Type B pancreatic cell (in vitro differentiated cells): ENCODE measurements at places on chromosomes 3 and 15.

- H3K27ac ChIP-seq = no peak overlapping the region
- peaks cover 3% of the 10 kb centered on the region for H3K27me3 ChIP-seq
Measured at GRCh38 chr3:37725842-37726241, 135.8 kb upstream of the CTDSPL start.

DNA sequence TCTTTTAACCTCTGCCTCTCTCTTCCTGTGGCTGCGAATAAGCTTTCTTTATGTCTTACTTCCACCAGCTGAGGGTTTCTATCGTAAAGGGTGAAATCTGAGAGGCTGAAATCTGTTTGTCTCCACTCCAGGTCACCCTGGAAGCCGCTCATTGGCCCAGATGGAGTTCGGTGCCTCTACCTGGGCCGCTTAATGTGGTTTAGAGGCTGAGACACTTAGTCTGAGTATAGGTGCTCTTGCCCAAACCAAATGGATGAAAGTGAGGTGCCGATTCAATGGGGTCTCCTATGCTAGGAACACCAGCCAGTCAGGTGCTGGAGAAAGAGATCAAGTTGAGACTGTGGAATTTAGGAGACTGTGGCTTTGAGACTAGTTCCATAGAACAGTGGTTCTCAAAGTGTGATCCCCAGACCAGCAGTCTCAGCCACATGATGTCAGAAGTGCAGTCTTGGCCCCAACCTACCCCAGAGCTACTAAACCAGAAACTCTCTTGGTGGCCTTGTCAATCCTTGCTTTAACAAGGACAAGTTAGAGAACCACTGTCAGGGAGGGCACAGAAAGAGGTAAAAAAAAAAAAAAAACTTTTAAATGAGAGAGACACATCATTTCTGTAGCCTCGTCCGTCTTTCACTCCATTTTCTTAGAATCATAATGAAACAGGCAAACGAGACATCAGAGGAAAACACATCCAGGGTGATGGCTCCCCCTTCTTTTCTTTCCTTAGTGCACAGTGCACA lies 54.9 kb upstream of the CCR2 start:
- no peak overlapping the region for H3K4me3 ChIP-seq
- no peak overlapping the region for H3K27ac ChIP-seq
- no peak for DNase-seq
- no peaks in the 10 kb centered on the region for H3K4me1 ChIP-seq

GRCh38 chr15:97708252-97708651 lies 252.3 kb upstream of the ARRDC4 start:
- no peaks in the 10 kb centered on the region for H3K4me1 ChIP-seq
- no peak for DNase-seq
- H3K27ac ChIP-seq = no peak overlapping the region
- H3K27me3 ChIP-seq = no peaks in the 10 kb centered on the region
- H3K4me3 ChIP-seq = no peak overlapping the region
- H3K36me3 ChIP-seq = no peaks in the 10 kb centered on the region

GRCh38 chr15:34436126-34436955 lies 1.3 kb downstream of the GOLGA8A start:
- peaks cover 11% of the 10 kb centered on the region for H3K4me1 ChIP-seq
- H3K27ac ChIP-seq = no peak overlapping the region

GRCh38 chr3:42229942-42230688 lies 35.9 kb downstream of the CCK start:
- DNase-seq = no peak
- no peaks in the 10 kb centered on the region for H3K4me1 ChIP-seq
- peaks cover 11% of the 10 kb centered on the region for H3K27me3 ChIP-seq

DNA sequence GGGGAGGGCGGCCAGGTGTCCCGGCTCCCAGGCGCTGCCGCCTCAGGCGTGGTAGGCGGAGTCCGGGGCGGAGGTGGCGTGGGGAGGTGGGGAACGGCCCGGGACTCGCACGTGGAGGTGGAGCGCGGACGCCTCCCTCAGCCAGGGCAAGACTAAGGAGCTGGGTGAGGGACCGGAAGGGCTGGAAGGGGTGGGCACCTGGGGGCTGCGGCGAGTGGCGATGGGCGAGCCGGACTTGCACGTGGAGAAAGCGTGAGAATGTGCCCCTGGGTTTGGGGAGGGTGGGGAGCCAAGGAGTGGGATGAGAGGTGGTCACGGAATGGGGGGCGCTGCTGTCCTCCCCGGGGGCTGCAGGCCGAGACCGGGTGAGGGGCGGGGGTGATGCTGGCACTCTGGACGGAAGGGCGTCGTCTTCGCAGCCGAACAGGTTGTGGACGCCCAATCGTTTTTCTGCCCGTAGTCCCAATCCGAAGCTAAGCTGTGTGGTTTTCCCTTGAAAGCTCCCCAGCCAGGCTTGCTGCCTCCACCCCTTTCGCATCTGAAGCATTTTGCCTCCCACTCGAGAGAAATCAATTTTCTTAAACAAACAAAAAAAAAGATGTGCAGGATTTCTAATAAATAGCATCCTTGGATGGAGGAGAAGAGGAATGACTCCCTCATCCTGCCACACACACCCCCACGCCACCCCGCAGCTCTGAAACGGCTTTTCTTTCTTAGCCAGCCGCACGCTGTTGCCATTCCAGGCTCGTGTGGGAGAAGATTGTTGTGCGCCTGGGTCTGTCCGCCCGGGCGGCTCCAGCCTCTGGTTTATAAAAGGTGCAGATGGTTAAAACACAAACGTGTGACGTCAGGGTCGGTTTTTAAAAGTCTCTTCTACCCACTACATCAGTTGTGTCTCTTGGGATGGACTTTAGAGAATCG lies 62.5 kb upstream of the ANKRD28 start:
- H3K36me3 ChIP-seq = peaks cover 14% of the 10 kb centered on the region
- H3K27ac ChIP-seq = peak overlapping the region; percentile 54
- peak overlapping the region; percentile 95 for H3K4me3 ChIP-seq
- peak; percentile 79 for DNase-seq

GRCh38 chr3:45507820-45508317 lies 86.7 kb upstream of the LIMD1 start:
- peaks cover 9% of the 10 kb centered on the region for H3K36me3 ChIP-seq
- no peaks in the 10 kb centered on the region for H3K27me3 ChIP-seq
- H3K4me3 ChIP-seq = no peak overlapping the region
- no peak overlapping the region for H3K27ac ChIP-seq
- DNase-seq = no peak
- H3K4me1 ChIP-seq = peaks cover 11% of the 10 kb centered on the region

GRCh38 chr3:148791920-148792319 lies 35.7 kb upstream of the CPB1 start:
- DNase-seq = no peak
- no peak overlapping the region for H3K27ac ChIP-seq
- H3K4me1 ChIP-seq = peaks cover 36% of the 10 kb centered on the region
- H3K4me3 ChIP-seq = no peak overlapping the region
- H3K36me3 ChIP-seq = no peaks in the 10 kb centered on the region
- peaks cover 7% of the 10 kb centered on the region for H3K27me3 ChIP-seq

DNA sequence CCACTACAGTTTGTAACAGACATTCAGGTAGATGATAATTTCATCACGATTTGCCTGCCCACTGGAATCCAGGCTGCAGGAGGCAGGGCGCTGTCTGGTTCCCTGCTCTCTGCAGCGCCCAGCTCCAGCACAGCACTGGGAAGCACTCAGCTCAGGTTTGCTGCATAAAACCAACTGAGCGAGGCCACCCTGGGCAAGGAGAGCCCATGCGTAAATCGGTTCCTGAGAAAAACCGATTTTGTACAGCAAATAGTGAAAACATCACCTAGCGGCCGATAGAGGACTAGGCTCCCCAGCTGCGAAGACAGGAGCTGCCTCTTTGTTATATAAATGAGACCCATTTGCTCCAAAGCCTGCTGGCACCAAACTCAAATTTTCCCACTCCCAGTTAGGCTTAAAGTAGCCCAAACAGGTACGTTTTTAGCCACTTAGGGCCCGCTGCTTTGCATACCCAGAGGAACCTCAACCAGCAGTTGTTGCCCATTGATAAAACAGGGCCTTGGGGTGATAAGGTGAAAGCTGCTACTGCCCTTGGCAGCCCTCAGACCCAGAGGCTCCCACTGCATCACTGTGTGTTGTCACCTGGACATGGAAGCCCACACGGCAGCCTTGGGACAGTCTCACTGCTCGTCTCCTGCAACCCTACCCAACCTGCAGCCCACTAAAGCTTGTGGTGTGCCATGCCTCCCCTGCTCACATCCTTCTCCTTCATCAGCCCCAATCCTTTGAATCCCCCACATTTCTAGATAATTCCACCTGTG lies 47.5 kb downstream of the ALDH1L1 start:
- peaks cover 8% of the 10 kb centered on the region for H3K4me1 ChIP-seq
- no peaks in the 10 kb centered on the region for H3K36me3 ChIP-seq
- peak; percentile 40 for DNase-seq
- H3K4me3 ChIP-seq = no peak overlapping the region
- no peak overlapping the region for H3K27ac ChIP-seq
- no peaks in the 10 kb centered on the region for H3K27me3 ChIP-seq

GRCh38 chr3:183875411-183875810 lies 9.3 kb downstream of the PARL start:
- no peak overlapping the region for H3K4me3 ChIP-seq
- peaks cover 14% of the 10 kb centered on the region for H3K36me3 ChIP-seq
- H3K27me3 ChIP-seq = no peaks in the 10 kb centered on the region
- no peak for DNase-seq

DNA sequence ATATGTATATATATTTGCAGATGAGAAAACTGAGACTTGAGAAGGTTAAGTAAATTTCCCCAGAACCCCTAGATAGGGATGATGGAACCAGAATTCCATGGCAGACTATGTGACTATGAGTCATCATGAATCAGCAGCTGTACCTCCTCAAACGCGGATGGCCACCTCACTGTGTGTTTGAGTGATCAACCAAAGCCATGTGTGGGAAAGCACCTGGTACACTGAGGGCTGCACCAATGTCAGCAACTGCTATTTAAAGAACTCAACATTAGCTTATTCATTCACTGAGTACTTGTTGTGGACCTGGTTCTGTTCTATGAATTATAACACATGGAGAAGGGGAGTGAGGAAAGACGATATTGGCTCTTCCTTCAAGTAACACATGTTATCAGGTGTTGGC lies 377.0 kb downstream of the GAP43 start:
- H3K27ac ChIP-seq = no peak overlapping the region
- H3K4me3 ChIP-seq = no peak overlapping the region
- peaks cover 20% of the 10 kb centered on the region for H3K4me1 ChIP-seq
- peaks cover 3% of the 10 kb centered on the region for H3K27me3 ChIP-seq
- H3K36me3 ChIP-seq = peaks cover 8% of the 10 kb centered on the region

GRCh38 chr15:36722555-36722954 lies 143.1 kb downstream of the CDIN1 start:
- peaks cover 6% of the 10 kb centered on the region for H3K4me1 ChIP-seq
- no peak for DNase-seq
- no peak overlapping the region for H3K27ac ChIP-seq
- H3K27me3 ChIP-seq = no peaks in the 10 kb centered on the region

DNA sequence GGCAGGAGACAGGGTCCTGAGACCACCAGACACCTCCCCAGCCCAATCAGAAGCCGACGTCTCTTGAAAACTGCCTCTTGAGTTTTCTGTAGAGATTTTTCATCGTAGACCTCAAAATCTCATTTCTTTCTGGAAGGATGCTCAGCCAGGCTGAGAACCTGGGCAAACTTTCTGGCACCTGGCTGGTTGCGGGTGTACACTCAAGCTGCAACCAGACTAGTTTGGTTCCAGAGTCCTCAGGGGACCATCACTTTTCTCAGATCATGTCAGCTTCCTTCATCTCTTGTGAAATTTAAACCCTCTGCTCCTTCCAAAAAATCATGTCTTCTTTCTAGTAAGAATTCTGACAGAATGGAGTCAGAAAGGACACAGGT lies 45.1 kb downstream of the CMTM7 start:
- H3K4me1 ChIP-seq = peaks cover 10% of the 10 kb centered on the region
- no peak overlapping the region for H3K4me3 ChIP-seq
- peak; percentile 24 for DNase-seq
- H3K36me3 ChIP-seq = peaks cover 7% of the 10 kb centered on the region
- H3K27ac ChIP-seq = no peak overlapping the region

DNA sequence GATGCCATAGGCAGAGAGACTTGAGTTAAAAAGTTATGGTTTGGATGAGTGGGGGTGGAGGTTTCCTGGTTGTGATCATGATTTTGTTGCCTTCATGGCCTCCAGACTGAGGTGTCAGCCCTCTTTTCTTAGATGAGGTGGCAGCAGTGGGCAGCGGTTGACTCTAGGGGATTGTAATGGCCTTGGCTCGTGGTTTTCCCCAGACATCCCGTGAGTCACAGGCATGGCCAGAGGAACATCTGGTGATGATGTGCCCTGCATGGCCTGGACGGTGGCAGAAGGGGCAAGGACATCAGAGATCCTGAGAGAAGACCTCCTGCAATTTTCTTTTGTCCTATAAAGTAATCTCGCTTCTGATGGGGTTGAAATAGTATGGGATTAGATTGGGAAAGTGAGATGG lies 12.4 kb downstream of the RETNLB start:
- no peaks in the 10 kb centered on the region for H3K36me3 ChIP-seq
- peaks cover 12% of the 10 kb centered on the region for H3K27me3 ChIP-seq
- no peaks in the 10 kb centered on the region for H3K4me1 ChIP-seq

GRCh38 chr3:38362825-38363224 lies 16.2 kb downstream of the XYLB start:
- H3K4me1 ChIP-seq = no peaks in the 10 kb centered on the region
- H3K36me3 ChIP-seq = peaks cover 14% of the 10 kb centered on the region
- no peak overlapping the region for H3K4me3 ChIP-seq
- no peak for DNase-seq
- H3K27ac ChIP-seq = no peak overlapping the region

GRCh38 chr15:87896936-87897335 lies 359.6 kb downstream of the NTRK3 start:
- no peaks in the 10 kb centered on the region for H3K4me1 ChIP-seq
- no peaks in the 10 kb centered on the region for H3K36me3 ChIP-seq
- H3K27ac ChIP-seq = no peak overlapping the region
- peaks cover 19% of the 10 kb centered on the region for H3K27me3 ChIP-seq

- peaks cover 11% of the 10 kb centered on the region for H3K4me1 ChIP-seq
- no peak for DNase-seq
- H3K27ac ChIP-seq = no peak overlapping the region
- H3K4me3 ChIP-seq = no peak overlapping the region
- H3K27me3 ChIP-seq = no peaks in the 10 kb centered on the region
Measured at GRCh38 chr3:114567771-114568170, 273.9 kb downstream of the TIGIT start.

GRCh38 chr3:127762787-127763105 lies 59.6 kb downstream of the MGLL start:
- H3K27me3 ChIP-seq = peaks cover 7% of the 10 kb centered on the region
- DNase-seq = no peak
- peaks cover 14% of the 10 kb centered on the region for H3K4me1 ChIP-seq
- no peak overlapping the region for H3K4me3 ChIP-seq
- H3K36me3 ChIP-seq = no peaks in the 10 kb centered on the region
- H3K27ac ChIP-seq = no peak overlapping the region

- no peaks in the 10 kb centered on the region for H3K27me3 ChIP-seq
- H3K4me3 ChIP-seq = no peak overlapping the region
- H3K4me1 ChIP-seq = peaks cover 27% of the 10 kb centered on the region
- DNase-seq = no peak
Measured at GRCh38 chr3:32290619-32291018, 52.1 kb downstream of the CMTM8 start.

DNA sequence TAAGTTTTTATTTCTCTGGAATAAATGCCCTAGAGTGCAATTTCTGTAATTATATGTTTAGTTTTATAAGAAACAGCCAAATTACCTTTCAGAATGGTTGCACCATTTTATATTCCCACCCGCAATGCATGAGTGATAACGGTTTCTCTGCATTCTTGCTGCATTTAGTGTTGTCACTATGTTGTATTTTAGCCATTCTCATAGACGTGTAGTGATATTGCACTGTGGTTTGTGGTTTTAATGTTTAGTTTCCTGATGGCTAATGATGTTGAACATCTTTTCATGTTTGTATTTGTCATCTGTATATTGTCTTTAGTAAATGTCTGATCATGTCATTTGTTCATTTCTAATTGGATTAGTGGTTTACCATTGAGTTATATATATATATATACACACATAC lies 73.0 kb upstream of the GOLIM4 start:
- no peaks in the 10 kb centered on the region for H3K4me1 ChIP-seq
- no peak overlapping the region for H3K27ac ChIP-seq
- no peak for DNase-seq
- no peaks in the 10 kb centered on the region for H3K36me3 ChIP-seq
